ENCODE measurements at places on chromosomes 11 and 22.

GRCh38 chr11:43124272-43124935 is 187.4 kb upstream of the API5 start:
- no peak for DNase-seq

DNA sequence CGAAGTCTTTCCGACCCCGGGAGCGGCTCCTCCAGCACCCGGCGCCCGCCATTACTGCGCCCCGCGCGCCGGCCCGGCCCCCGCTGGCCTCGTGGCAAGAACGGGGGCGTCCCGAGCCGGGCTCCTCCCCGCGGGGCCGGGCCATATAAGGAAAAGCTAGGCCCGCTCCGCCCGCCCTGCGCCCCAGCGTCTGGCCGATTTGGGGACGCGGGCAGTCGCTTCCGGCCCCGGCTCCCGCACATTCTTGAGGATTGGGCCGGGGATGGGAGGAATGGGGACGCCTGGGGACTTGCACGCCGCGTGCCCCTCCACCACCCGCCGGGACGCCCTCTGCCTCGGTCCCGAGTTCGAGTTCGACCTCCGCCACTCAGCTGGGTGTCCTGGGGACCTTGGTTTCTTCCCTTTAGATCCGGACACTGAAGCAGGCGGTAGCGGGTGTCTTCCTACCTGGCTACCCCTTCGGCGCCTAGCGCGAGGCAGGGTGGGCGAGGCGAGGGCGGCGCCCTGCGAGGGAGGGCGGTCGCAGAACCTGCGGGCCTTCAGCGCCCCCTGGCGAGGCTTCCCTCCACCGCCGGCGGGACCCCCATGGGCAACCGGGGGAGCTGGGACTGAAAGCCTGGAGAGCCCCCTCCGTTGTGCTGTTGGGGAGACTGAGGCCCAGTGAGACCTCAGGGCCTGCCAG is 3.8 kb downstream of the SMTN start:
- peak; percentile 79 for DNase-seq

DNA sequence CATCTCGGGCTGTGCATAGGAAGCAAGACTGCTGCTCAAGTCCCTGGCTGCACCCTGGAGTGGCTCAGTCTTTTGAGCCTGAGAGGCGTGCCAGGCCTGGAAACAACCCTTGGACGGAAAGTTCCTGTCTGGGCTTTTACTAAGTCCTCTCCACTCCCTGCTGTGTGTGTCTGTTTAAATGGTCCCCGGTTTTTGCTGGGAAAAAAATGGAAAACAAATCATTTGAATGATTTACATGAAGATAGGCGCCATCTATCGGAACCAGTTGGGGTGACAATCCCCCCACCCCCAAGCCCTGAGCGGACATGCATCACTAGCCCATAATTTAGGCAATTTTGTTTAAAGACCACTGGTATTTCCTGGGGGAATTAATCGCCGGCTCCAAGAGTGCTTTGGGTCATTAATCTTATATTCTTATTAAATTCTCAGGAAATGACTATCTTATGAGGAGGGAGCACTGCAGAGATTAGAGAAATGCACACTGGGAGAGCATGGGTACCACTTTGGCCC is 2.7 kb upstream of the GAB2 start:
- DNase-seq = peak; percentile 56

DNA sequence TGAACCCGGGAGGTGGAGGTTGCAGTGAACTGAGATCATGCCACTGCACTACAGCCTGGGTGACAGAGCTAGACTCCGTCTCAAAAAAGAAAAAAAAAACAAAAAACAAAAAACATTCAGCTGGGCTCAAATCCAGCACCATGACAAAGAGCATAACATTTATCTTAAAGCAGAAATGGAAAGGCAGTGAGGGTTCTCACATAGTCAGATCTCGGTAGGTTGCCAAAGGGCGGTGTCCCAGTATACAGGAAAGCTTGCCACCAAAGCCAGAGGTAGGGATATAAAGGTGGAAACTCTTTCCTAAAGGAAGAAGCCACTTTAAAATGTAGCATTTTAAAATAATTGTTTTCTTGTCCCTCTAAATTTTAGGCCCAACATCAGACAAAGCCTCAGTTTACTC is 22.4 kb upstream of the CAPRIN1 start:
- DNase-seq = no peak

GRCh38 chr11:130617001-130617400 is 168.6 kb downstream of the ADAMTS15 start:
- no peak for DNase-seq

DNA sequence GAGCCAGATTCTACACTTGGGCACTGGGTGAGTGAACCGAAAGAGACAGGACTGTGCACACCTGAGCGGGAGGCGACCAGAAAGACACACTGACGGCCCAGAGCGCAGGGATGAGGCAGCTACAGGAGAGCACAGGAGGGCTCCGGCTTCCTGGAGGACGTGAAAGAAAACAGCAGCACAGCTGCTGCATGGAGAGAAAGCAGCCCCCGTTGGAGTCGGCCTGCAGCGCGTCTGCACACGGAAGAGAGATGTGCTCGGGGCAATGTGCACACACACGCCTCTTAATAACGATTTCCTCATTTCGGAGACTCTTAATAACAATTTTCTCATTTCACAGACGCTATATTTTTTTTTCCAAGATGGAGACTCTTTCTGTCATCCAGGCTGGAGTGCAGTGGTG is 160.4 kb downstream of the CTTN start:
- no peak for DNase-seq

DNA sequence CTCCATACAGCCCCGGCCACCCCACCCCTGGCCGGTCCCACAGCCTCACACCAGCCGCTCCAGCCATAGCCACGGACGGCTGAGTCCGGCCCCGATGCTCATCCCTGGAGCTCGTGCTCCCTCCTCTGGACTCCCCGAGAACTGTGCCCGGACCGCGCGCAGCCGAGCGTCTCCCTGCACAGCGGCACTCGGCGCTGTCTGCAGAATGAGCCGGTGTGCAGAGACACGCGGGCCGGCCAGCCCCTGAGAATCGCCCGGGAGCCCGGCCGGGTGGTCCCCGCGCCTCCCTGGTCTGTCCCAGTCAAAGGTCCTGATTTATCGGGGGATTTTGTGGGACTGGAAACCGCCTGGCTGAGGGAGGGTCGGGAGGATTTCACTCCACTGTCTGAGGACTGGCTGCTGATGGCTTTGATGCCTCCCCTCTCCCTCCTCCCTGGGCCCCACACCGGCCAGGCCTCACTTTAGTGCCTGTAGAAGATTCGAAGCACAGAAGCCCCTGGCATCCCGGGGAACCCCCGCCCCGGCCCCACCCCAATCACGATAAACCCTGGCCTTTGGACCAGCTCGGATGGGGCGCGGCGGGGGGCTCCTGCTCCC is 102.7 kb downstream of the BRD1 start:
- peak; percentile 68 for DNase-seq

DNA sequence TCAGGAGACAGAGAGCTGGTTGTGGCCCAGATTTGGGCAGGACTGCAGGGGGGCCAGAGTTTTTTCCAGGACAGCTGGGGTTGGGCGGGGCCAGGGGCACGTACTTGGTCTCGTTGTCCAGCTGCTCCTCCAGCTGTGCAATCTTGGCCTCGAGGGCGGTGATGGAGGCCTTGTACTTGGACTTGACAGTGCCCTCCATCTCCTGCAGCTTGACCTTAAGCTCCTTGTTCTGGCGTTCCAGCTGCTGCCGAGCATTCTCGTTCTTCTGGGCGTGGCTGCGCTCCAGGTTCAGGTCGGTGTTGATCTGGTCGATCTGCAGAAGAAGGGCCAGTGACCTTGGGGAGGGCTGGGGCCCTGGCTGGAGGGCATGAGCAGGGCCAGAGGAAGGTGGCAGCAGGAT is 32.1 kb downstream of the APOL1 start:
- no peak for DNase-seq

- DNase-seq = no peak
These were observed 49.2 kb upstream of the SYT7 start for GRCh38 chr11:61630089-61630488.

DNA sequence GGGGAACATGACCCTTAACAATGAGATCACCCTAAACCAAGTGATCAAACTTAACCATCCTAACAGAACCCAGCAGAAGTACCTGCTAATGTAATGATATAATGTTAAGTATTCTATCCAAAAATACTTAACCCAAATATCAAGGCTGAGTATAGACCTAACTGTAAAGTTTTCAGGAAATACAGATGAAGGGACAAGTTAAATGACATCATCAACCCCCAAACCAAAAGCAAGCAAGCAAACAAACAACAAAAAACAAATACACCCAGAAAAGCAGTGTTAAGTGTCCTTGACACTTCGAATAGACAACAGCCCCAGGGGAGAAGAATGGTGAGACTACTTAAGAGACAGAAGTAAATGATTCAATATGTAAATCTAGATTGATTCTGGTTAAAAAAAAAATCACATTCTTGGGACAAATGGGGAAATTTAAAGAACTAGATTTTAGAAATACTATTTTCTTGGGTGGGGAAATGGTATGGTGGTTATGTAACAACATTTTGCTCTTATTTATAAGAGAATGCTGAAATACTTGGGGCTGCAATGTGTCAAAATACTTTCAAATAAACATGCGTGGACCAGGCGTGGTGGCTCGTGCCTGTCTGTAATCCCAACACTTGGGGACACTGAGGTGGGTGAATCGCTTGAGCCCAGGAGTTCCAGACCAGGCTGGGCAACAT is 2.5 kb downstream of the CSTF3 start:
- peak; percentile 7 for DNase-seq

DNA sequence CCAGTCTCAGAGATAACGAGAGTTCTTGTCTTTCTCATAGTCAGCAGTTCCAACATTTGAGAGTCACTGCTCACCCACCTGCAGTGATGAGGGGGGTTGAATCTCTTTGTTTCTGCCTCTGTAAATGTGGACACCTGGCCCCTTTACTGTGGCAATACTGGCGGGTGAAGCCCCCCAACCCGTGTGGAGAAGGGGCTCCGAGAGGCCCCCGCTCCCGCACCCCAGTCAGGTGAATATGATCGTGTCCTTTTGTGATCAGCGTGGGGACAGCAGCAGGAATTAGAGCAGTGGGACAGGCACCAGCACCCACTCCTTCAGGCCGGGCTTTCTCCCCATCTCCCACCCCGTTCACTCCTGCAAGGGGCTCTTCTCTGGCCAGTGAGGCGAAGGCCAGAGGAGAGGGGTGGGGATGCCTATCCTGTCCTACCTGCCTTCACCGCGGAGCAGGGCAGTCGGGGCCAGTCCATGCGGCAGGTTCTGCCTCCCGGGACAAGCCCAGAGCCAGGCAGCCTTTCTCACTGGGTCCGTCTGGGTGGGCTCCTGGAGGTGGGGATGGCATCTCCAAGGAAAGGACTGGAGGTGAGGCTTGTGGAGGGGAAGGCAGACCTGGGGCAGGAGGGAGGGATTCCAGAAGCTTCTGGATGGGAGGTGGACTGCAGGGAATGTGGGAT is 12.7 kb upstream of the CELSR1 start:
- no peak for DNase-seq

GRCh38 chr11:12246147-12246546 is 131.2 kb upstream of the PARVA start:
- no peak for DNase-seq

- no peak for DNase-seq
These were observed 56.8 kb upstream of the FBXO3 start for GRCh38 chr11:33830903-33831648.

DNA sequence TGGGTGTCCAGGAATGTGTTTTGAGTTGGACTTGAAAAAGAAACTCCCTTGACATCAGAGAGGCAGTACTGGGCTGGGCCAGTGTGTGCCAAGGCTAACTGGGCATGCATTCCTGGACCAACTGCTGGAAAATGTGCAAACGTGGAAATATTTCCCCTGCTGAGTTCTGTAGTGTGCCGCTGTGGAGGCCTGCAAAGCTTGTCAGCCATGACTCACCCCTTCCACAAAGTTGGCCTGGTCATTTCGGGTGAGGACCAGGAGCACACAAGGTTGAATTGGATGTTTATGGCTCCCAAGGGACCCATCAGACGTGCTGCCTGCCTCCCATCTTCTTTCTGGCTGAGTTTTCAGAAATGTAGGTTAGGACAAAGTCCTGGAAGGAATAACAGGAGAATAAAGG is 513.1 kb downstream of the MIAT start:
- no peak for DNase-seq

GRCh38 chr11:64040684-64041322 is 5.1 kb downstream of the FLRT1 start:
- DNase-seq = no peak

DNA sequence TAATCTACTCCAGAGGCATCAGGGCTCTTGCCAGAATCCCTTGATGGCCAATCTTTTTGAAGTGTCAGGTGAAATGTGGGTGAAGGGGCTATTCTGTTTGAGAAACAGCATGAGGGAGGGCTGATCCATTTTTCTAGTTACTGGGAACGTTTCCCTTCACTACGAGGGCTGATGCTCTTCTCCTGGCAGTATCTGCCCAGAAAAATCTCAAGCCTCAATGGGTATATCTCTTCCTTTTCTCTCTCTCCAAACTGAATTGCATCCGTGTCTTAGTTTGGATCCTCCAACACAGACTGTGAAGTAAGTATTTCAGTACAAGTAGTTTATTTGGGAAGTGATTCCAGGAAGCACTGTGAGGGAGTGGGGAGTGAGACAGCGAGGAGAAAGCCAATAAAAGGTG is 113.0 kb upstream of the NAV2 start:
- DNase-seq = no peak

GRCh38 chr11:61793083-61793828 is 545 bp downstream of the FEN1 start:
- DNase-seq = no peak

DNA sequence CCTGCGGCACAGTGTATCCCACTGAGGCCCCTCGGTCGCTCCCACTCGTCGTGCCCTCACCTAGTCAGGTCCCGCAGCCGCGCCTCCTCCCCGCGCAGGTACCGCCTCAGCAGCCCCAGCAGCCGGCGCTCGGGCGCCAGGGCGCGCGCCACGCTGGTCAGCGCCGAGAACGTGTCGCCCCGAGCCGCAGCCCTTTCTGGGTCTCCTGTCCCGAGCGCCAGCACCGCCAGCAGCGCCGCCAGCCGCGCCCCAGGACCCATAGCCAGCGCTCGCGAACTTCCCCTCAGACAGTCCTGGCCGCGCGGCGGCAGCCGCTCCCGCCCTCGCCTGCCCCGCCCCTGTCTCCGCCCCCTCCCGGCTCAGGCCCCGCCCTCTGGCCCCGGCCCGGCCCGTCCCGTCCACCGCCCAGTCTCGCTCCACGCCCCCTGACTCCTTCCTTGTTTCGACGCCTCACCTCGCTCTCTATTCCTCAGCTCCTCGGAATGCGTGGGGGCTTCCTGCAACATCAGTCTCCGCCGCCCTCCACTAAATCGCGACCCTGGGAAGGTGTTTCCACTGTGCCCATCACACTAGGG is at the start of gene P4HA3:
Gene P4HA3, minus strand, starts transcription at position 289 of the 575 bp plus-strand sequence. Its CDS starts 29 bp downstream, at position 260.
- DNase-seq = peak; percentile 57

DNA sequence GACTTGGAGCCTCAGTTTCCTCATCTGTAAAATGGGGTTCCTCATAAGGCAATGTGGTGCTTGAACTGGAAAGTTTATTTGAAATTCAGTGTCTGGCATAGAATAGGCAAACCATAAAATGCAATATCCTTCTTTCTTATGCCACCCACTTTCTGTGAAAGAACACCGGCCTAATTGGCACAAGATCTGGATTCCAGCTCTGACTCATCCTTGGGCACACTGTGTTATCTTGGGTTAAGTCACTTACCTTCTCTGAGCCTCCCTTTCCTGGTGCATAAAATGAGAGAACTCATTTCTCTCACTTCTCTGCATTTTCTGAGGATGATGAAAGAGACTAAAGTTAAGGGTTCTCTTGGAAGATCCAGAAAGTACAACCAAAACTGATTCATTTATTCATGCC is 5.1 kb downstream of the INSC start:
- DNase-seq = no peak

- no peak for DNase-seq
These were observed 26.8 kb upstream of the CELSR1 start for GRCh38 chr22:46564084-46564714.
